ENCODE measurements at places on chromosomes 11 and 22.

GRCh38 chr22:46596819-46597218 lies 23.4 kb upstream of the GRAMD4 start:
- no peak for DNase-seq

- DNase-seq, result no peak
These were observed 54.9 kb downstream of the MTNR1B start for GRCh38 chr11:93024369-93024768.

DNA sequence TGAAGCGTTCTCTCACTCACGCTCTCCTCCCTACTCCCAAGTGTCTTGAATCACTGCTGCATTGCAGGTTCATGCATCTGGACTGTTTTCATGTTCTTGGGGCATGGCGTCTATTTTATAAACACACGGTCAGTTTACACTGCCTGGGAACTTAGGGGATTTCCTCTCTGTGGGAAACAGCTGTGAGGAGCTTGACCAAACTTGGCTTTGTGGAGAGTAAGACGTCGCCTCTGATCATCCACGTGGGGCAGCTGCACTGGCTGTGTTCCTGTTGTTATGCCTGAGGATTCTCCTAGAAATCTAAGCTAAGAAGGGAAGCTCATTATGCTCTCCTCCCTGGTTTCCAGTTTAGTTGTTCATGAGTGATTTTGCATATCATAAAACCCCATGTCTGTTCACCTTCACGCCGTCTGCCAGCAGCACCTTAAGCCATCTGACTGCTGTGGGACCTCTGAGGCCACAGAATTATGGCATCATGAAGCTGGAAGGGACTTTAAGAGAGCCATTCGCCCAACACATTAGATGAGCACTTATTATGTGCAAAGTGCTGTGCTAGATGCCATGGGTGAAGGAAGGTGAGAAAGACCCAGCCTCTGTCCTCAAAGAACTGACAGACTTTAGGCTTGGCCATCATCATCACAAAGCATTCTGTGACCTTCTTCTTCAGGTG lies 38.8 kb upstream of the POU2AF1 start:
- DNase-seq, result no peak

DNA sequence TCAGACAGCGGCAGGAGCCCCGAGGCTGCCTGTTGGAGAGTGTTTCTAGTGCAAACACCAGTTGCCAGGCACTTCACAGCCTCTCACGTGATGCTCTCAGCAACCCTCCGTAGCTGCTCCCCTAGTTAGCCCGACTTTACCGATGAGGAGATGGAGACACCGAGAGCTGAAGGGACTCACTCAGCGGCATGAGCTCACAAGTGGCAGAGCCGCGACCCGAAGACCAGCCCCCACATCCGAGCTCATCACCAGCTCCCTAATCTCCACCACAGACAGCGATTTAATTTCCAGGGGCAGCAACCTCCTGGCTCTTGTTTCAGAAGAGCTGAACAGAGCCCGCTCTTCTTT lies 28.7 kb upstream of the RTL6 start:
- no peak for DNase-seq

- peak; percentile 61 for DNase-seq
These were observed 4.2 kb upstream of the STIP1 start for GRCh38 chr11:64181506-64182411.

- DNase-seq, result peak; percentile 63
These were observed 2.5 kb upstream of the TPST2 start for GRCh38 chr22:26592421-26592891.

- DNase-seq, result no peak
These were observed 79.0 kb upstream of the HEPHL1 start for GRCh38 chr11:93942176-93942575.
